Body of pancreas (tissue), 4 donors: ENCODE measurements at places on chromosomes 2 and 18. TPM values are rescaled to one million over a fixed set of nuclear protein-coding genes. Genes with fewer than 3 reads are reported as not detected.
A peak's percentile ranks its signal among the peaks of the same experiment; 100 is the strongest.

GRCh38 chr2:60775048-60775639 is 19.1 kb downstream of the PAPOLG start:
- DNase-seq = no peak

GRCh38 chr2:23107327-23107941 is 277.5 kb upstream of the KLHL29 start:
- no peak for DNase-seq

DNA sequence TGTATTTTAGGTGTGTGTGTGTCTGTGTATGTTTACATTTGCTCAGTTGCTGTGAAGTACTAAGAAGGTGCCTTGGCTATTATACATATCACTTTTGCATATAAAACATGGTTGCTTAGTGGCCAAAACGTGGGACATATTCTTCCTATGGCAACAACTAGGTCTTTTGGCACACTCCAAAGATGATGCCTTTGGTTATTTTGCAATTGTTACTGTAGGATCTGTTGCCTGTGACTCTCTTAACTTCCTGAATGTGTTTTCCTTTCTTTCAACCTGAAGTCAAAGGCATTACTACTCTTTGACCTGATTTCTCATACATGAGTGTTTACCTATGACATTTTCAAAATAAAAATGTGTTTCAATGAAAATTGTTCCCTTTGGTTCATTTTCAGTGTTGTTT is 160.5 kb downstream of the UBE2E3 start:
- no peak for DNase-seq

DNA sequence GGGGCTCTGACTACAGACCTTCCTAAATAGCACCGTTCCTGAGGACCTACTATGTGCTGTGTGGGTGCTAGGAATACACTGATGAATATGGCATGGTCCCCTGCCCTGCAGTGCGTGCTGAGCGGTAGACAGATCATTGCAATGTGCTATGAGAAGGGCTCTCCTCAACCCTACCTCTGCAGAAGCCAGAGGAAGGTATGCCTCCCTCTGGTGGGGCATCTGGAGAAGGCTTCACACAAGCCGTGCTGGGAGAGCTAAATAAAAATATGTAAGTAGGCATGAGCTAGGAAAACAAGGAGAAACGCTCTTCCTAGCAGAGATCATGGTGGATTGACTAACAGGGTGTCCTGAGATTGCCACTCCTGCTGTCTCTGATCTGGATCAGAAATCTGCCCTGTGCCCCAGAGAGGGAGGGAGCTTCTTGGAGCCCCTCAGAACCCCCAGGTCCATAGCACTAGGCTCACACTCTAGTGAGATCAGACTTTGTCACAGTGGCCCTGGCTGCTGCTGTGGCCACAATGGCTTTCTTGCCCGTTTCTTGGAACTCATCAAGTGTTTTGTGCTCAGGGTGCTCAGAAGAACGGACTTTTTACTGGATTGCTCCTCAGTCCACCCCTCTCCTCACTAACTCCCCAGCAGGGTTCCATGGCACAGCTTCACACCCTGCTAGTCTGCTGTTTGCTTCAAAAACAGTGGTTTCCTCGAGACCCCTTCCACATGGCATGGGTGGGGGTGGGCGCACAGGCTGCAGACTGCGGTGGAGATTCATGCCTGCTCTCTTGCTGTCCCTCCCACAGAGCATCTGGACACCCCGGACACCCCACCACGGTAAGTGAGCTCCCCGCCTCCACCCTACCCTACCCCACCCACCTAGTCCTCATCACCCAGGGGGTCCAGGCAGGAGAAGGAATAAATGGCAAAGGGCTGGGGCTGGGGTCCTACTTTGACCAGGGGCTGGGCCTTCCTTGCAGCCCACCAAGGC is 14.2 kb downstream of the SIGLEC15 start:
- peak; percentile 47 for DNase-seq

DNA sequence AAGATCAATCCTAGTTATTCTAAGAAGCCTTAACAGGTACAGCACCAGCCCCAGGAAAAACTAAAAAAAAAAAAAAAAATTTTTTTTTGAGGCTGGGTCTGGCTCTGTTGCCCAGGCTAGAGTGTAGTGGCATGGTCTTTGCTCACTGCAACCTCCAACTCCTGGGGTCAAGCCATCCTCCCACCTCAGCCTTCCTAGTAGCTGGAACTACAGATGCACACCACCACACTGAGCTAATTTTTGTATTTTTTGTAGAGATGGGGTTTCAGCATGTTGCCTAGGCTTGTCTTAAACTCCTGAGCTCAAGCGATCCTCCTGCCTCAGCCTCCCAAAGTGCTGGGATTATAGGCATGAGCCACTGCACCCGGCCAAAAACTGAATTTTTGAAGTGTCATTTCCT is 10.3 kb upstream of the ALPK2 start:
- DNase-seq = no peak

DNA sequence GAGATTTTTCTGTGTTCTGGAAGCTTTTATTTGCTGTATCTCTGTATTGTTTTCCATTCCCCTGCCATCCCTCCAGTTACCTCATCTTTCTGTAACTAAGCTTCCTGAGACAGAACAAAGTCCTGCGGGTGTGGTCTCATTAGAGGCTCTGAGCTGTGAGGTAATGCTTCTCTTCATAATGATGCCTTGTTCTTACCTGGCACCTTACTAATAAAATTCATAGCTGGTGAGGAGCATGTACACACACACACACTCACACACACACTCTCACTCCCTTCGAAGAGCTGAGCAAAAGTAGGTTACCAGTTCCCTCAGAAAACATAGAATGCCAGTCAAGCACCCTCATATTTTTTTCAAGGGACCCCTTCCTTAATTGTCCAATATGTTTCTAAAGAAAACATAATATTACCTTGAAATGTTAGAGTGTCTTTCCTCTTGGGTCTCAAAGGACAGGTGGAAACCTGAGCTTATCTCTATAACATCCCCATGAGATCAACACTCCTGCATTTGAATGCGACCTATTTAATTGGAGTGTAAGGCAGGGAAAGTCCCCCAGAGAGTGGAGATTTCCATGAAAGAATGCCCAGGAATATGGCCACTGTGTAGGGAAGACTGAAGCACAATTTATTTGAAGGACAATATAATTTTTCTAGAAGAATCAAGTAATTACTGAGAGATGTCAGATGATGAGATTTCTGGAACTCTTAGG is 161.6 kb upstream of the NCK2 start:
- peak; percentile 26 for DNase-seq

GRCh38 chr18:27579364-27579763 is 394.3 kb upstream of the CHST9 start:
- DNase-seq = no peak

GRCh38 chr2:63192889-63193774 is 142.5 kb downstream of the OTX1 start:
- no peak for DNase-seq

DNA sequence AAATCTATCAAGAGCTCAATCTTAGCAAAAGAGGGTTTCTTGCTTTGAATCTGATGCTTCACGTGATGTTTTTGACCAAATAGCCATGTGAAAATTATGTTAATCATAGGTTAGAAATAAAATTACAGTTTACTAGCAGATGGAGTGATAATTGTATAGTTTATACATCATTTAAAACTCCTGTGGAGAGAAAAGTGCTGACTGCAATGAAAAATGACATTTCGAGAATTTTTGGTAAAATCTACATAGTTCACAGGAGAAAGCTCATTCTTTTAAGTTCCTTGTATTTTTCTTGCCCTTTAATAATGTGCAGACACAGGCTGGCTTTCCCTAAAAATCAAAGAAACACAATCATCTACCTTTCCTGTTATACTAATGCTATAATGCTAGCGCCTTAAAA is 33.2 kb downstream of the RBKS start:
- no peak for DNase-seq

DNA sequence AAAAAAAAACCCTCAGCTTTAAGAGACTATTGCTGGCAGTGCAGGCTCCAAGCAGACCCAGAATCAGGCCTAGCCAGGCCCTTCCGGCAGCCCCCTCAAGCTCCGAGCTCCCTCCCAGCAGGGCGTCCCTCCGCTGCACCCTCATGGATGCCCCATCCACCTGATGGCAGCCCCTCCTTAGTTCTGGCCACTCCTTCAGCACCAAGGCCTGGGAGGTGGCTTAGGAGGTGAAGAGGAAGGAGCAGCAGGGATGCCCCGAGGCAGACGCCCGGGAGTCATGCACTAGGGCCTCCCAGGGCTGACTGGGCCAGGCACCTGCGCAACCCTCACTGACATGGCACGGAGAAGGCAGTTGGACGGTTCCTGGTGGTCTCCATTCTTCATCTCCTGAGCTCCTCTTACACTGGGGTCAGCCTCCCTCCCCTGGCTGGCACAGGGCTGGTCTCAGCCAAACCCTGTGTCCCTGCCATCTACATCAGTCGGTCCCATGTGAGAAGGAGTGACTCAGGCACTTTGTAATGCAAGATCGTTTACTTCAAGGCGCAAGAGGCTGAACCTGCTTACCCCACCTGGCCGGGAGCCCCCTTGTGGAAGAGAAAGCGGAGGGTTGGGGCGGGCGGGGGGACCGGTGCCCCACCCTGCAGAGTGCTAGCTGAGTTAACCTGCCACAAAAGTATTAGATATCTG is 53.5 kb upstream of the ID2 start:
- no peak for DNase-seq

- no peak for DNase-seq
These were observed 46.4 kb downstream of the PROC start for GRCh38 chr2:127464470-127465257.

GRCh38 chr2:162506706-162507105 is 162.8 kb downstream of the GCA start:
- no peak for DNase-seq

GRCh38 chr2:118710481-118710880 is 137.0 kb downstream of the EN1 start:
- DNase-seq = no peak

GRCh38 chr2:215758691-215759090 is 254.7 kb downstream of the MREG start:
- no peak for DNase-seq

DNA sequence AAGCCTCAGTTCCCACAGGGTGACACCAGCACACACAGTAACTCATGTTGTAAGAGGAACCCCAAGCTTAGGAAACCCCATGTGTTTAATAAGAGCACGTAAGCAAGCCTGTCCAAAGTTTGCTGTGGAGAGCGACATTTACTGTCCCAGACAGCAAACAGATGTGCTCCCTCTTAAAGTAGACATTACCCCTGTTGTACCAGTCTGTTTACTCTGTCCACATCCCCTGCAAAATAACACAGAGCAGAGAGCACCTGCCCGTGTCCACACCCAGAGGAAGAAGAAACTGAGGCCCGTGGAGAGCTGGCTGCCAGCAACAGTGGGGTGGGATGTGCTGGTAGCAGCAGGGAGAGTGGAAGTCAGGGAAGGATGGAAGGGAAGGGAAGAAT is 243.5 kb downstream of the GBX2 start:
- no peak for DNase-seq

DNA sequence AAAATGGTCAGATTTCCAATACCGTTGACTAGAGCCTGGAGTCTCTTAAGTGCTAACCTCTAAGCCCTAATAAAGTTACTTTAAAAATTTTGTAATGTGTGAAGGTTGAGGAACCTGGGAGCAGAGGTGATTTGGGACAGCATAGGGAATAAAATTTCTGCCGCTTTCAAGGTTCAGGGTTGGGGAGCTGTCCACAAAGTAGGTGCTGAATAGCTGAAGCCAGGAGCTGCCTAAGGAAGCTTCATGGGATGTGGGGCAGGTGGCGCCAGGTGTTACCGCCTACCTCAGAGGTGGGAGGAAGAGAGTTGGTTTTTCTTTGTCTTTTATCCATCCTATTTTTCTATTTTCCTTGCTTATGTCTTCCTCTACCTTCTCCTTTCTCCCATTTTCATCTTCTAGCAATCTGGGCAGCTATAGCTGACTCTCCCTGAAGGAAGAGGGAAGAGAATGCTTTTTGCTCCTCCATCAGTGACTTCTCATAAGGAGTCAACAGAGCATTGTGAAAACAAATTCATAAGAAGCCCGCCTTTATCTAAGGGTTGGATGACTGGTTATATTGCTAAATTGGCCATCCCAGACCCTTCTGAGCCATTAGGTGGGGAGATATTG is 178.7 kb downstream of the CLIP4 start:
- DNase-seq = peak; percentile 80

DNA sequence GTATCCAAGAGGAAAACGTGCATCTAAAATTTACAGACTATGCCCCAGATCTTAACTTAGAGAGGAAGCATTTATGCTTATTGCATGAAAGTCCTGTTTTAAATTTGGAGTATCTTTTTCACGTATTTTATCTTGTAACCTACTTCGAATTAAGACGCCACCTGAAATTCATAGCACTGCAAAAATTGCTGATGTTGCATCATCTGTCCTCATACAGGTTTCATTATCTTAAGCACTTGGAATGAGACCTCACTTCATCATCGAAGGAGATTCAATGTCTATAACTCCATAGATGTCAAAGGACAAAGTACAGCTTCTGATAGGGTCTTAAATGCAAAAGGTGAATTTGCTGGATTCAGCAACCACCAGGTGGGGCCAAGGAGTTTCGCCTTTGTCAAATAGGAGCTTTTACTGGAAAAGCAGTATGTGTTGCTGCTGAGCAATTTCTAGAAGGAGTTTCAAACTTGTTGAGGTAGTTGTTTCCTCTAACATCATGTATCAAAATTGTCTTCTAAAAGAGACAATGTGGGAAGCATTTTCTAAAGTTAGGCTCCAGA is 106.4 kb upstream of the CCDC85A start:
- DNase-seq = peak; percentile 42

DNA sequence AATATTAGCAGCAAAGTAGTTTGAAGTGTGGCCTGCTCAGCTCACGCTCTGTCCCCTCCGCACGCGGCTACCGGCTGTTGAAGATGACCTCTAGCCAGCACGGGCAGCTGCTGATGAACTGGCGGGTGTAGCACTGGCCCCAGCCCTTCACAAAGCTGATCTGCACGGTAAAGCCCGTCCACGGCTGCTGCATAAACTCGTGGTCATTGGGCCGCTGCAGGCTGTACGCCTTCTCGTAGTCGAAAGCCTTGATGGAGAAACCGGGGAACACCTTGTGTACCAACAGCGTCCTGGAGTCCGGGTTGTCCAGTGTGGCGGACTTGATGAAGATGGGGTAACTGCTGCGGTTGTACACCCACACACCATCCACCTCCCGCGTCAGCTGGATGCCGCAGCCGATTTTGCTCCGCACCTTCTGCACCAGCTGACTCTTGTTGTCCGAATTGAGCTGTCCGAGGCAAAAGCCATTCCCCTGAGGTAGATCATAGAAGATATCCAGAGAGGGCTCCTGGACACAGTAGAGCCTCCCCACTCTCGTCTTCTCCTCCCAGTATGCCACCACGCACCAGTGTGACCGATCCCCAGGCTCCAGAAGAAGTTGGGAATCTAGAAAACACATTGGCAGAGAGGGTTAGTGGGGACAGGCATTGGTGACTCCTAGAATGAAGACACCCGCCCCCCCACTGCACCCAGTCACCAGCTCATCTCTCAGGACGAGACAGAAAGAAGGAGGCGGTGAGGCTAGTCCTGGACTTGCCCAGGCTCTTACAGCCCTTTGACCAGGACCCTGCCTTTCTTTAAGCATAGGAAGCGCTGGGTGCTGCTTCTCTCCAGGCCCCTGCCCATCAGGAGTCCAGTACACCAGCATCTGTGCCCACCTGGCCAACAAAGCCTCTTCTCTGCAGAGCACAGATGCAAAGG is 29.2 kb downstream of the SMAD7 start:
- DNase-seq = no peak

- no peak for DNase-seq
These were observed 2.5 kb downstream of the PDK1 start for GRCh38 chr2:172558372-172558771.

- no peak for DNase-seq
These were observed 42.2 kb downstream of the CD302 start for GRCh38 chr2:159755788-159756187.

GRCh38 chr2:44753552-44754285 is 187.8 kb upstream of the SIX3 start:
- no peak for DNase-seq

Gene TPO
- total RNA-seq = 1.0 TPM

Gene ADGRF3
- not detected for total RNA-seq

Gene ESPNL
- not detected for total RNA-seq

Gene BZW1
- total RNA-seq = 88.3 TPM

Gene LIMS2
- 9.6 TPM for total RNA-seq

Gene TRABD2A
- total RNA-seq = 0.52 TPM
